ENCODE measurements at places on chromosomes 12 and 14. TPM values are rescaled to one million over a fixed set of nuclear protein-coding genes. Genes with fewer than 3 reads are reported as not detected.
A peak's percentile ranks its signal among the peaks of the same experiment; 100 is the strongest.

DNA sequence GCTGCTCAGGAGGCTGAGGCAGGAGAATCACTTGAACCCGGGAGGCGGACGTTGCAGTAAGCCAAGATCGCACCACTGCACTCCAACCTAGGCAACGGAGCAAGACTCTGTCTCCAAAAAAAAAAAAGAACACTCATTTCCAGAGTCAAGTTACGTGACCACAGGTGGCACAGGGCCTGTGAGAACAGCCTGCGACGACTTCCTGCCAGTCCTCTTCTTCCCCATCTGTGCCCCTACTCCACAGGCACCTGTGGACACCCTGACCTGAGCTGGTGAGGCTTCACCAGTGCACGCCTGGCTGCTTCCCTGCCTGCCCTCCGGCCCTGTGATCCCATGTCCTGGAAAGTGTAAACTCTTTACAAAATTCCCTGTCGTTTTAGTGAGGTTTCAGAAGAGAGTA lies 77.7 kb downstream of the PPP2R5C start:
- no peak for DNase-seq

- DNase-seq = no peak
Observed at GRCh38 chr12:96414637-96415036, 14.4 kb upstream of the CDK17 start.

- no peak for DNase-seq
Observed at GRCh38 chr14:31303654-31304053, 96.1 kb upstream of the HECTD1 start.

GRCh38 chr14:58636129-58636528 lies 1.6 kb upstream of the DACT1 start:
- no peak for DNase-seq

GRCh38 chr12:2284857-2285256 lies 232.1 kb downstream of the CACNA1C start:
- DNase-seq = peak; percentile 77

DNA sequence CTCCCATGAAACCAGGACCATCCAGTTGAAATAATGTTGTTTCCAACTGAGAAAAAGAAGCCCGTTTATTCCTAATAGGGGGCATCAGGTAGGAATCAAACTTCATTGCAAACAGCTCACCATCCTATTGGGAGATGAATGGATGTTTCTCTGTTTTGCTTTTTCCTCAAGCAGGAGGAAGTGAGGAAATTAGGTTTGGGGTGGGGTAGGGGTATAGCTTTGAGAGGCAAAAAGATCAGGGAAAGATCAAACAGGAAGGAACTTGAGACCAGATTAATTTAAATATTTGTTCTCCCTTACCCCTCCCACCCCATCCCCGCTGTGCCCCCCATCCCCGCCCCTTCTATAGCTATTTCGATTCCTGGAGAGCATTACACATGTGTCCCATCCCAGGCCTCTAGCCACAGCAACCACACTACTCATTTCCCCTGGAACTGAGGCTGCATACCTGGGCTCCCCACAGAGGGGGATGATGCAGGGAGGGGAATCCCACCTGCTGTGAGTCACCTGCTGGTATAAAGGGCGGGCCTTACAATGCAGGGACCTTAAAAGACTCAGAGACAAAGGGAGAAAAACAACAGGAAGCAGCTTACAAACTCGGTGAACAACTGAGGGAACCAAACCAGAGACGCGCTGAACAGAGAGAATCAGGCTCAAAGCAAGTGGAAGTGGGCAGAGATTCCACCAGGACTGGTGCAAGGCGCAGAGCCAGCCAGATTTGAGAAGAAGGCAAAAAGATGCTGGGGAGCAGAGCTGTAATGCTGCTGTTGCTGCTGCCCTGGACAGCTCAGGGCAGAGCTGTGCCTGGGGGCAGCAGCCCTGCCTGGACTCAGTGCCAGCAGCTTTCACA lies at the start of gene IL23A:
TSS of gene IL23A (plus strand) at position 577 of the 850 bp plus-strand sequence. CDS start at position 738, 161 bp downstream.
- DNase-seq = no peak

DNA sequence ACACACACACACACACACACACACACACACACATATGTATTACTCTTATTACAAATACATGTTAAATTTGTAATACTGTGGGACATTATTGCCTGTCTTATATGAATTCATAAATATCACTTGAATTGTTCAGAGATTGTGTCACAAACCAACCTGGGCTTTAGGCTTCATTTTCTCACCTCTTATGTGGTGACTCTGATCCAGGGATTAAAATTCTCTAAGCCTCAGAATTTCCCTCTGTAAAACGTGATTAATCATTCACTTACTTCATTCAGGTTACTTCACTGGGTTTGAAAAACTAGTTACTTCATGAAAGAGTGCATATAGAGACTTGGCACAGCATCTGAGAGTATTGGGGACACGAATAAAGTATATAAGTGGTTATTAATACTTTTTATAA lies 240.3 kb upstream of the PDZRN4 start:
- DNase-seq = no peak

- no peak for DNase-seq
Observed at GRCh38 chr14:100287202-100287997, 18.8 kb downstream of the SLC25A29 start.

DNA sequence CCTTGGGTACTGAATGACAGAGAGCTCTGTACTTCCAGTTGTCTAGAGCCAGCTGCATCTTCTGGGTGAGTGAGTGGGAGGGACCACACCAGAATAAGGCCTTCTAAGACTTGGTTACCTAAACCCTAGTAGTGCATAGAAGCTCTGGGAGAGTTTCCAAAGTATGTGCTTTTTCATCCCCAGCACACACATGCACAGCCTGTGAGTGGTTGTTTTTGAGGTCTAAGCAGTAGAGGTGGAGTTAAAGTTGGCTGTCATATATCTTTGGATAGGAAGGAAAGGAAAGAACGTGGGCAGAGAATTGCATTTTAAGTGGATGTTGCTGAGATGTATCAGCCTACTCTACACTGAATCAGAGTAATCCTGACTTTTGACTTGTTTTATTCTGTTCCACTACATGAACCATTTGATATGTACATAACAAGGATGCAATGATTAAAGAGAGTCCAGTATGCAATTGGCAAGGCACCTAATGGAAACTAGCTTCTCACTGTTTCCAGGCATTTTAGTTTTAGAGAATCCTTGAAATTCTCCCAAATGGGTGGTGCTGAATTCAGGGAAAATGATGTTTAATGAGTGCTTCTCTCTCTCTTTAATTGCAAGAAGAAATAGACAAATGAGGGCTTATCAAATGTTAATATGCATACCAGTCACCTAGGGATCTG lies 51.8 kb upstream of the PRICKLE1 start:
- DNase-seq = no peak

DNA sequence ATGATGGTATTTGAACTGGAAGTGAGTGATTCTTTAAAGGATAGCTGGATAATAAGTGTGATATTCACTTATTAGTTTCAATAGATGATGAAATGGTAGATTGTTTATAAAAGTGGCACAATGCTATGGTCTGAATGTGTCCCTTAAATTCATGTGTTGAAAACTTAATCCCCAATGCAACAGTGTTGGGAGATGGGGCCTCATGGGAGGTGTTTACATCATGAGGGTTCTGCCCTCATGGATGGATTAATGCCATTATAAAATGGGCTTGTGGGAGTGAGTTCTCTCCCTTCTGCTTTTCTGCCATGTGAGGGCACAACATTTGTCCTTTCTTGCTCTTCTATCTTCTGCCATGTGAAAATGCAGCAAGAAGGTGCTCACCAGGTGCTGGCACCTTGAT lies 134.0 kb downstream of the SLC38A1 start:
- no peak for DNase-seq

DNA sequence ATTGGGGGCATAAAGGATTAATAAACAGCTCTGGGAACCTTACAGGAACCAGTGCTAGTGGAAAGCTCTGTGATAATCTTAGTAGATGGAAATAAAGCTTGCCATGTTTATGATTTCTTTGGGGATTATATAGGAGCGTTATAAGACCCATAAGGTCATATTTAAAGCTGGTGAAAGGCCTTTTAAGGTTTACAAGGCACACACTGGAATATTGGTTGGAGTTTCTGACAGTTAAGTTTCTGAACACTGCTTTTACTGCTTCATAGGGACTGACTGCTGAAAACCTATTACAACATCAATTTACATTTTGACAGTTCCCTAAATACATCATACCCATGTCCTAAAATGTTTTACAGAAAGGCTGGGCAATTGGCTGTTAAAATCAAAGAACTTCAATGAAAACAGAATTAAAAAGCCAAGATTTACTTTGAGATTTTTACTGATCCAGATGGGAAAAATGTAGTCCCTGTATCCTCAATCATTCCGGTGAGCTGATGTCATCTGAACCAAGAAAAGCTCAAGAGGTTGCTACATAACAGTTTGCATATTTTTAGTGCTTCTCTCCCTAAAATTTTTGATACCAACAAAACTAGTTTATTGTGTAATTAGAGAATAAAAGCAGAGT lies 153.7 kb upstream of the IGF1 start:
- no peak for DNase-seq

GRCh38 chr14:102352213-102352612 lies 10.5 kb downstream of the CINP start:
- no peak for DNase-seq

GRCh38 chr12:68392376-68392775 lies 60.2 kb upstream of the MDM1 start:
- no peak for DNase-seq

DNA sequence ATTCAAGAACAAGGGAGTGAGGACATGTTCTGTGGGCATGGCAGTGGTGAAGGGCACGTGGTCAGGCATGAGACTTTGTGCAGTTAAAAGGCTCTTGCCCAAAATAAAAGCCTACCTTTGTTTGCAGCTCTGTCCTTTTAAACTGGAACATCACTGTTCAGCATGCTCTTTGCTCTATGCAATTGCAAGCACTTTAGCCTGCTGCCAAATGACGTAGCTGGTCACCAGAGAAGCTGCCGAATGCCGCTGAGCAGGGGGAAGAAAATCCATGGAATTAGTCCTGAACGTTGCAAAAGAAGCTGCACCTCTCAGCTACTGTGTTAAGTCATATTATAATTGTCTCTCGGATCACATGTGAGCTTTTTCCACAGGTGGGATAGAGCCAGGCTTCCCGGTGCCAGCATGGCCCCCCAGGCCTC lies 176.3 kb upstream of the DIO2 start:
- no peak for DNase-seq

DNA sequence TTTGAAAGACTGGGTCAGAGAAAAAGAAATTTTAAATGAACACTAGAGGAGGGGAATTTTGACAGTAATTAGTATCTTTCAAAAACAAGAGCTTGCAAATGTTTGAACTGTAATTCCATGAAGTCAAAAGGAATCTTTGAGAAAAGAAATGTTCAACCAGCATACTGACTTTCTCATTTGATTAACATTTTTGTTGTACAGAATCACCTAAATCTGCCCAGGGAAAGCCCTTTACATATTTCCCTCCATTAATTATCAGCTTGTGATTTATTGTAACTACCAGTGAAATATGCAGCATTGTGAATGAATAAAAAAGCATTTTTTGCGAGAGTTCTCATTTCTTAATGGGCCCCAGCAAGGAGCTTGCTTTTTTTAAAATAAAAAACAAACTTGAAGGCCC lies 61.2 kb upstream of the CCDC91 start:
- DNase-seq = no peak

DNA sequence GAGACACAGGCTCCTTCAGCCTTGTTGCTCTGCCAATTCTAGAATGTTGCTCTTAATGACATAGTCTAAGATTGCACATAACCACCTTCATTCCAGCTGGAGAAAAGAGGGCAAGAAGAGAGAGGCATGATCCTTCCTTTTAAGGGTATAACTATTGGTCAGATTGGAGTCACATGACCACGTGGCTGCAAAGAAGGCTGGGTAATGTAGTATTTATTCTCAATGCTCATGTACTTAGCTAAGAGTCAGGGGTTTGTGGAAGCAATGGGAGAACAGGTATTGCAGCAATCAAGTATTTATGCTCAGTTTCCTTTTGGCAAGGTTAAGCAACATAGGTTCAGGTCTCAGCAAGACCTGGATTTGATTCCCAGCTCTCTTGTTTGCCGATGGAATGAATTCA lies 298.8 kb upstream of the TBX3 start:
- peak; percentile 35 for DNase-seq

GRCh38 chr14:103521951-103522563 lies 573 bp downstream of the CKB start:
- DNase-seq = no peak

DNA sequence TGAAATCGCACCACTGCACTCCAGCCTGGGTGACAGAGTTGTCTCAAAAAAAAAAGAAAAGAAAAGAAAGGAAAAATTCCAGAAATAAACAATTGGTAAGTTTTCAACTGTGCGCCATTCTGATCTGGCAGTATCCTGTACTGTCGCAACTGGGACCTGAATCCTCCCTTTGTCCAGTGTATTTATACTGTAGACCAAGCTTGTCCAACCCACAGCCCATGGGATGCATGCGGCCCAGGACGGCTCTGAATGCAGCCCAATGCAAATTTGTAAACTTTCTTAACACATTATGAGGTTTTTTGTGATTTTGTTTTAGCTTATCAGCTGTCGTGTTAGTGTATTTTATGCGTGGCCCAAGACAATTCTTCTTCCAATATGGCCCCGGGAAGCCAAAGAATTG lies 84.7 kb downstream of the TMCC3 start:
- DNase-seq = no peak

DNA sequence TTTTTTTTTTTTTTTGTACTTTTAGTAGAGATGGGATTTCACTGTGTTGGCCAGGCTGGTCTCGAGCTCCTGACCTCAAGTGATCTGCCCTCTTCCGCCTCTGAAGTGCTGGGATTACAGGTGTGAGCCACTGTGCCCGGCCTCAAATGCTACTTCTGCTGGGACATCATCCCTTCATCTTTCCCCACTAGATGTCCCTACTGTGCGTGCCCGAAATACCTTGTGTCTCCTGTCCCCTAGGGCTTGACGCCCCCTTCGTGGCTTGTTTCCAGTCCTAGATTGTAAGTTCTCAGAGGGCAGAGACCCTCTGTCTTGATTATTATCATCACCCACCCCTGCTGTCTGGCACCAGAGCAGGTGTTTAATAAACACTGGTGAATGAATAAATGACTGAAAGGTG lies 14.9 kb downstream of the CCDC63 start:
- no peak for DNase-seq

DNA sequence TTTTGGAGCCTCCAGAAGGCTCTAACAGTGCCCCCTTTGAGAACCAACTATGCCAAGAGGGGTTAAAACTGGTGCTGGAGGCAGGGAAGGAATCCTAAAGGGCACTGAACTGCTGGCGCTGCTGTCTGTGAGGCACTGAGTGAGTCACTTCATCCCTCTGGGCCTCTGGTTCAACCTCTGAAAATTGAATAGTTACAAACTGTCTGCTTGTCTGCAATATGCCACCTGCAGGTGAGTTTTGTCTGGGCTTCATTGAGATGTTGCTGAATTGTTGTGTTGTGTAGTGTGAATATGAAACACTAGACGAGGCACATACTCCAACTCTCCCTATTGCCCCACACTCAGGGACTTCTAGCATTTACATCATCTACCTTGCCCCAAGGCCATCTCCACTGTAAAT lies 68.0 kb downstream of the GRIN2B start:
- no peak for DNase-seq

PAPOLA gene
- total RNA-seq = 204 TPM

PXMP2 gene
- 39.9 TPM for total RNA-seq

C12orf54 gene
- total RNA-seq = not detected

ACOT6 gene
- not detected for total RNA-seq

EML1 gene
- total RNA-seq = 7.2 TPM

SIX6 gene
- total RNA-seq = not detected

Data from Caco-2 (cell line).